ENCODE measurements at places on chromosomes 1 and 21.

- no peak for DNase-seq
These were observed 13.4 kb upstream of the HMCN1 start for GRCh38 chr1:185720633-185721272.

DNA sequence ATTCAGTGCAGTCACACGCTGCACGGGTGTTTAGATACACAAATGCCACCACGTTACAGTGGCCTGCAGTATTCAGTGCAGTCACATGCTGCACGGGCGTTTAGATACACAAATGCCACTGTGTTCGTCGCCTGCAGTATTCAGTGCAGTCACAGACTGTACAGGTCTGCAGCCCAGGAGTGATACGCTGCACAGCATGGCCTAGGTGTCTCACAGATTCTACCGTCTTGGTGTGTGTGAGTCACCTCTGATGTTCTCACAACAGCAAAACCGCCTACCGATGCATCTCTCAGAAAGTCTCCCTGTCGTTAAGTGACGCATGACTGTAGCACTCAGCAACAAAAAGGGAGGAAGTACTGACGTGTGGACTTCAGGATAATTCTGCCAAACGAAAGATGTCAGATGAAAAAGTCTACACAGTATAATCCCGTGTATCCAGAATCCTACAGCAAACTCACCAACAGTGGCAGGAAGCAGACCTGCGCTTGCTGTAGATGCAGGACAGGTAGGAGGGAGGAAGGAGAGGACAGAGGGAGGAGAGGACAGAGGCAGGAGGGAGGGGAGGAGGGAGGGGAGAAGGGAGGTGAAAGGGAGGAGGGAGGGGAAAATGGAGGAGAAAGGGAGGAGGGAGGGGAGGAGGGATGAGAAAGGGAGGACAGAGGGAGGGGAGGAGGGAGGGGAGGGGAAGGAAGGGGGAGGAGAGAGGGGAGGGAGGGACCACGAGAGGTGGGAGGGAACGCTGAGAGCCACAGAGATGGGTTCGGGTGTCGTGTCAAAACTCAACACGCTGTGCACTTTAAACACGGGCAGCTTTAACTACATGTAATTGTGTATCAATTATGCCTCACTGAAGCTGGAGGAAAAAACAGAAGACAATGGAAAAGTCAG lies 36.3 kb upstream of the PCBP3 start:
- no peak for DNase-seq

DNA sequence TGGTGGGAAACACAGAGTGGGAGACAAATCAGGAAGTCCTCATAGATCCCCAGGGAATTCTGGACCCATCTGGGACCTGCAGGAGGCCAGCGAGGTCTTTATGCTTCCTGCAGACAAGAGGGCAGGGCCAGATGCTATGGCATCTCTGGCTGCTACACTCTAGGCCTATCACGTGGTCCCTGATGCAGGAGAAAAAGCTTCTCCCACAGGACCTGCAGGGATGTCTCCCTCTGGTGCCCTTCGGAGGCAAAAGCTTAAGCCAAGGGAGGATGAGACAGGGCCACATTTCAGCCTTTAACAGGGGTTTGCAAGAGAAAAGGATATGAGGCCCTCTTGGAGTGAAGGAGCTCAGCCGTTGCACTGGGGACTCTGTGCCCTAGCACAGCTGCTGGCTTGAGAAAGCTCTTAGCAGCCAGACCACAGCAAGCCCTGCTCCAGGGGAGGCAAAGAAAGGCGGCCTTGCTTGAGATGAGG lies 243.0 kb downstream of the C1orf94 start:
- no peak for DNase-seq

DNA sequence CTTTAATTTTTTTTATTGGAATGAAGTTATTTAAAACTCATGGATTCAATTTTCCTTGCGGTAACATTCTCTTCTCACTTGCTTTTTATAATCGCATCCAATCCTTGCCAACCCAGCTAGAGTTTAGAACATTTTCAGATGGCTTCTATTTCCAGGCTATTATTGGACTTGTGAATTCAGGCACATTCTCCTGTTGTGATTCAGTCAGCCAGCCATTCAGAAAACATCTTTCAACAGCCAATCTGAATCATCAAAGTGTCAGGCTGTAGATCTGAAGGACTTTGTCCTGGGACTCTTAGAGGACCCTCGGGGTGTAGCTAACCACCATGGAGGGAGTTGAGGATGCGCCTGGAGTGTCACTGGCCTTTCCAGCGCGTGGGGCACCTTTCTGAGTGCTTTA lies 92.4 kb downstream of the PRDM2 start:
- no peak for DNase-seq

GRCh38 chr1:177287994-177288393 lies 117.2 kb downstream of the BRINP2 start:
- DNase-seq, result no peak

DNA sequence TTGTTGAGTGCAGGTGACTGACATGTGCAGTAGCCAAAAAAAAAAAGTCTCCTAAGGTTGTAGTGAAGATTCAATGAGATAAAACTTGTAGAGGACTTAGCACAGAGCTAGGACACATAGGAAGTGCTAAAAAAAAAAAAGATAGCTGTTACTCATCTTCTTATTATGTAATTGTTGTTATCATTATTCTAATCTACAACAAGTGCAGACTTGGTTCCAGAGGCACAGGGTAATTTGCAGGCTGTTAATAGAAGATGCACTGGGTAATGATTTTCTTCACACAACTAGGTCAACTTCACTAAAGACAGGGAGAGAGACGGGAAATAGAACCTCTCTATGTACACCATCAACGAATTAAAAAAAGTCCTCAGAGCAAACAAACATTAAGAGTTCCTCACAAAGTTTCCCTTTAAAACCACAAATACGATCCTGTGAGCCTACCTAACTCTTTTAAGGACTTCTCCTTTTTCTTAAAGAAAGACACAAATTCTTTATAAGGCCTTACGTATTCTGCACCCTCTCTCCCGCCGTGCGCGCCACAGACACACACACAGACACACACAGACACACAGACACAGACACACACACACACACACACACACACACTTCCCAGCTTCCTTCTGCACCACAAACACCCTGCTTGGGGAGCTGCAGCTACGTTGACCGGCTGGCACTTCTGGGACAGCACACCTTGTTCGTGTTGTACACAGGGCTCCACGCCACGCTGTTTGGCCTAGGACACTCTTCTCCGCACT lies 49.8 kb upstream of the GADD45A start:
- DNase-seq, result no peak

DNA sequence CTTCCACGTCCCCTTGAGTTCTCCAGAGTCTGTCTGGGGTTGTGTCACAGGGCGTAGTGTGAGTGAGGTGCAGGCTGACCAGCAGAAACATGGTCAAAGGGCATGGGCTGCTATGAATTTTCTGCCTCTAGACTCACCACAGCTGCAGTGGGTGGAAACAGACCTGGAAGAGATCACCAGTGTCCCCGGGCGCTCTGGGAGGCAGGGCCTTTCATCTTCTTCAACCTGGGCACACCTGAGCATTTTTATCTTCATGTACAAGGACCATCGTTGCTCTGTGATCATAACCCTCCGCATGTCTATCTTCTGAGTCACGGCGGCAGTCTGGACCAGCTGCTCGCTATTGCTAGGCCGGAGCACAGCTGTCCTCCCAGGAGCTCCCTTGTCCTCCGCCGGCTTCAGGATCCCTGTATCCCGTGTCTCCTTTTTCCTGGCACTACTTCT lies 29.6 kb downstream of the DEGS1 start:
- DNase-seq, result no peak

- no peak for DNase-seq
These were observed 47.0 kb upstream of the RBM15 start for GRCh38 chr1:110292031-110292741.

- DNase-seq, result no peak
These were observed 13.1 kb downstream of the SDCCAG8 start for GRCh38 chr1:243268751-243269460.

DNA sequence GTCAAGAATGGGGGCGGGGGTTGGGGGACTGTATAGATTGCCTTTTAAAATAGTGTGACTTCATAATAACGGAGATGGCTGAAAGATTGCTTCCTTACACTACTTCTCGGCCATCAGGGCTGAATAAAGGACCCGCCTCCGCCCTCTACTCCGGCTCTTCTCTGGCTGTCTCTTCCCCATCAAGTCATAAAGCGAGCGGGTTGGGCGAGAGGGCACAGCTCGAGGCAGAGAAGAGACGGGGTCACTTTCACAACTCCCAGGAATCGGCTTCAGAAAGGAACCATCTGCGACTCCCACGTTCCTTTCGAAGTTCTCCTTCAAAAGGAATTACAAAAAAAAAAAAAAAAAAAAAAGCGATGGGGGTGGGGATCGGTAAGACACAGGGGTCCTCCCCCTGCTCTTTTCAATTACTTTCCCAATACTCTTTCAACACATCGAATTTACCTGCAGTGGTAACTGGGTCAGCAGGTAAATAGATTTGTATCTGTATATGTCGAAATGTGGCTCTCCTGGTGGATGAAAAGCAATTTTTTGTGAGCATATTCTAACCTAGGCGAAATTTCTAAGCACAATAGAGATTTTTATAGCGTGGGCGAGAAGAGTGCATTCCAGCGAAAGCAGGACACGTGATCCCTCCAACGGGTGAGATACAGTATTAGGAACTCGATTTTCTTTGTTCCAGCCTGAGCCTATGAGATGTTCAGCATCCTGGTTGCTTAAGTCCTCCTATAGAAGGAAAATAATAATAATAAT lies 2.0 kb downstream of the LRRC7 start:
- DNase-seq, result no peak

GRCh38 chr1:6014130-6014999 lies 22.1 kb upstream of the NPHP4 start:
- DNase-seq, result no peak

All from GM18507 (cell line).